Stimulated activated CD8-positive, alpha-beta memory T cell treated with anti-CD3 and anti-CD28 coated beads, Interleukin-7, amount 100 ng/mL, for 24 hours (primary cell): ENCODE measurements at places on chromosomes 2 and 18.

GRCh38 chr2:235640926-235641723 lies 147.3 kb downstream of the AGAP1 start:
- DNase-seq: no peak

DNA sequence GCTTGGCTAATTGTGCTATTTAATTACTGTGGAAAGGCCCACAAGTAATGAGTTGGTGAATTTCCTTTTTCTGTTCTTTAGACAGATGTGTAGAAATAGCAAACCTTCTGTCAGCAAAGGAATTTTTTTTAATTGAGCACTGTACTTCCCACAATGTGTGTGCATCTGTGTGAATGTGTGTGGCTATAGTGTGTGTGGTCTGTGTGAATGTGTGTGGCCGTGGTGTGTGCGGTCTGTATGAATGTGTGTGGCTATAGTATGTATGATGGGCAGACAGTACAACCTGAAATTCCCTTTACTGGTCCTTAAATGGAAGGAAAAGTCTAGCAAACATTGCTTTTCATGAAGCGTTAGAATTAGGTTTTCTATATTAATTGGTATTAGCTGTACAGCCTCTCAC lies 203.5 kb upstream of the TPO start:
- DNase-seq: no peak

- no peak for DNase-seq
Measured at GRCh38 chr2:49111456-49111855, 42.9 kb downstream of the FSHR start.

DNA sequence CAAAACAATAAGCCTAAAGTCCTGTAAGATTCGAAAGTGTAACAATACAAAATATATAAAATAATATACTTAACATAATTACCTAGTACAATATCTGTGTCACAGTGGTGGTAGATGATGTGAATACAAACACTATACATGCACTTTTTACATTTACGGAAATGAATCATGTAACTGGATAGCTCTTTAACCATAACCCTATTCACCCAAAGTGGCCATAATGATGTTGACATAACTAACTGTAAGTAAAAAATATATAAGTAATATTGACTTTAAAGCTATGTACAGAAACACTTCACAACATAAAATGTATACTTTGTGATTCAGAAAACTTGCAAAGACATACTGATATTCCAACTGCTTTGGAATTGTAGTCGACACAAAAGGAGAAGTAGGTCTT lies 616.9 kb upstream of the SLC8A1 start:
- DNase-seq: no peak

DNA sequence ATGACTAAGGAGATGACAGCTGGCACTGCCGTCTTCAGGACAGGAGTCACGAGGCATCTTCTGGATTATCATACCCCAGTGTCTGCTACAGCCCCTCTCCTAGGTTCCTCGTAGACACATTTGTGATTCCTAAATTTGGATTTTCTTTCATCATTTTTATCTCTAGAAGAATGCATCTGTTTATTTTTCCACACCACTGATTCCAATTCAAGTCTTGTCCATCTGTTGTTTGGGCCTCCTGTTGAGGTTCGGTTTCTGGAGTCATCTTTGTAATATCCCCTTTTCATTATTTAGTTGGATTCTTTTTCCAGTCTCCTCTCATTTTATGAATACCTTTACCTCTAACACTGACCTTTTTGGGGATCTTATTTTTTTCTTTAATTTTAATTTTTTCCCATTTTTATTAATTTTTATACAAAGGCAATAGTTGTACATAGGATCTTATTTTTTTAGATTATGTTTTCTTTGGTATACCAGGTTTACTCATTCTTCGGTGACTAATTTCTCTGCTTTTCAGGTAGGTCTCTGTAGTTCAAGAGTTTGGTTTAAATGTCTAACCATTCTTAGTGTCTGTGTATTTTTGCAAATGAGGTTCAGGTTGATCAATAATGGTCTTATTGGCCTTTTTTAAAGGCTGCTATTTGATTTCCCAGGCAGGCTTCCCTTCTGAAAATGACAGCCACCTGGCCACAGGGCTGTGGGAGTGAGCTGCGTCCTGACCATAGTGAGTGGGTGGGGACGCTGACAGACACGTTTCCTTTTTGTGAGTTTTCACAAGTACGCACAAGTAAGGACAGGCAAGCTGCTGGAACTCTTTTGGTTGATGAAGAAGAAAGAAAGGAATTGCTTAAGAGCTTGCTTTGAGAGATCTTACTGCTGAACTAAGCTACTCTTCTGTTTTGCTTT lies 34.5 kb downstream of the FARP2 start:
- DNase-seq: no peak

- DNase-seq: no peak
Measured at GRCh38 chr2:240387669-240388358, 47.6 kb upstream of the GPC1 start.

DNA sequence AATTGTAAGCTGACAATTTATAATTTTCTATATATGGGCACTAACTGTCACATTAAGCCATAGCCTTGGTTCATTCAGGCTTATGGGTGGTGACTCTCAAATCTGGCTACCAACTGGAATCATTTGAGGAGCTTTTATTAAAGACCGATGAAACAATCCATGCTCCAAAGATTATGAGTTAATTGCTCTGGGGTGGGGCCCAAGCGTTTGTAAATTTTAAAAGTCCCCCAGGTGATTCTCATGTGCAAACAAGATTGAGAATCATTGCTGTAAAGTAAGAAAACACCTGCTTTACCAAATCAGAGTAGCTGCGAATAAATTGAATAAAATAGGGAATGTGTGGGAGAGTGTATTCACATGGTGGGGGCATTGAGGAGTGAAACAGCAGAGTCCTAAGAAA lies 76.1 kb upstream of the RAB27B start:
- no peak for DNase-seq

GRCh38 chr18:45945669-45946068 lies 21.5 kb downstream of the EPG5 start:
- no peak for DNase-seq

DNA sequence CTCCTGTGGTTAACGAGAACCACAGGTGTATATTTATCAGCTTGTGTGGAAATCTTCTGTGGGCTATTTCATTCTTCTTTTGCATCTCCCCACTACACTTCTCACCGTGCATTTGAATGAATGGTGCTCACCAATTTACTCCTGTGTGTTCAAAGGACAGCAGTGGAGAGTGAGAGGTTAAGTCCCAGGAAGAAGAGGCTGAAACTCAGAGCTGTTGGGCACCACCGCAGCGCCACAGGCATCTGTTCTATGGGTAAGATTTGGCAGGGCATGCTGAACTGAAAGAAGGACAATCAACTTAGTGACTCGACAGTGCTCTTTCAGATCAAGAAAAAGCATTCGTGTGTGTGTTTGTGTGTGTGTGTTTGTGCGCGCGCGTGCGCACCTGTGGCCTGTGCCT lies 297.9 kb upstream of the SIX2 start:
- no peak for DNase-seq

DNA sequence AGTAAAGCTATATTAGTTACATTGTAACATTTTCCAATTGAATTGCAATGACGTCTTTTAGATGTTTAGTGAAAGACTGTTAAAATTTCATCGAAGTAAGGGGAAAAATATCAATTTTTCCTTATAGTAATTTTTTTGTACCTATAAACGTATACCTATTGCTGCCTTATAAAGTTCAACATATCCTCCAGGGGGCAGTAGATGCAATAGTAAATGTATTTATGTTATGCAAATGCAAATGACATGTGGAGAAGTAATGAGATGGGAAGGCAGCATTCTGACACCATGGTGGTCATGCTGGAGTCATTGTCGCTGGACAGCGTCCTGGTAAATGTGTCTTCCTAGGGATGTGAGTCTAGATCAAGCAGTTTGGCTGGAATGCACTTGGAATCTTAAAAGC lies 38.7 kb downstream of the MSTN start:
- DNase-seq: no peak

DNA sequence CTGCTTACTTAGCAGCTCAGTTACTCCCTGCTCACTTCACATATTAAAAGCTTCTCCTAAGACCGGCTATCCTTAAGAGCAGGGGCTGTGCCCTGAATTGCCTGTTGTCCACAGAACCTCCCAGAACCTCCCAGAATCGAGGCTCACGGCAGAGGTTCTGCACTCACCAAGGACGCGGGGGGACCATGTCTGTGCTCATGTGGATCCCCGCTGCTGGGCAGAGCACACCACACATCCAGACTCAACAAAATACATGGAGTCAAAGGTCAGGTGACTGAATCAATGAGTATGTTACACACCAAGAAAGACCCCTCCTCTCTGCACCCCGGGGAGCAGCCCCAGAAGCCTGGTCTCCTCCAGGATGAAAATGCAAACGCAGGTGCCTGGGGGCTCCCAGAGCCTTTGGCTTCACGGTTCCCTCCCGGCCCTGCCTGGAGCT lies 149.0 kb downstream of the MBP start:
- no peak for DNase-seq

DNA sequence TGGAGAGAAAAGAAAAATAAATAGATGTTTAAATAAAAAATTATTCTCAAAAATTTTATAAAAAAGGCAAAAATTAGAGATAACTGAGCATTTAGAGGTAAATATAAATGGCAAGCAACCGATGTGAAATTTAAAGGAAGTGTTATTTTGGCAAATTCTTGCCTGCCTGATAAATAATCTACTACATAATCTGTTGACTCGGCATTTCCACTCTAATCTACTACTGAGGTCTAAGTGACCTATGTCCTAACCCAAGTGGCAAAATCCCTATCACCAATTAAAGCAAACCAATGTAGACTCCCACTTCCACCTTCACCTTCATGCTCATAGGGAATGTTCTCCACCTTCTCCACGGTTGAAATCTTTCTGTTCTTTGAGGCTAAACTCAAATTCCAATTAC lies 1124.1 kb upstream of the CDH2 start:
- DNase-seq: no peak

DNA sequence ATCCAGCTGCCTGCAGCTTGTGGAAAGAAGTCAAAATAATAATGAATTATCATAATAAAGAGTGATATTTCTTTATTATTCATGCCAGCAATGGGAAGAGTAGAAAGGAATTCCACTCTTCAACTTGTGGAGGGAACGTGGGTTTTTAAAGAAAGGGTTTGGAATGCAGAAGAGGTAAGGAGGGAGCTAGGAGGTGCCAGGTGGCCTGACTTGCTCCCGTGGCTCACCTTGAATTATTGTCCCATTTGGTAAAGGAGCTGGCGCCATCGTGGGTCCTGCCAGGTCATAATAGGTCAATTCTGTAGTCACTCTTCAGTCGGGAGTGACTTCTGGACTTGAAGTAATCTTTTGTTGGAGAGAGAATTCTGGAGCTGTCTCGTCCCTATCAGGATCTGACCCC lies 95.2 kb upstream of the BARD1 start:
- DNase-seq: no peak

- DNase-seq: no peak
Measured at GRCh38 chr2:24354395-24354794, 5.9 kb downstream of the ITSN2 start.

GRCh38 chr2:67806816-67807215 lies 256.0 kb downstream of the C1D start:
- DNase-seq: no peak

DNA sequence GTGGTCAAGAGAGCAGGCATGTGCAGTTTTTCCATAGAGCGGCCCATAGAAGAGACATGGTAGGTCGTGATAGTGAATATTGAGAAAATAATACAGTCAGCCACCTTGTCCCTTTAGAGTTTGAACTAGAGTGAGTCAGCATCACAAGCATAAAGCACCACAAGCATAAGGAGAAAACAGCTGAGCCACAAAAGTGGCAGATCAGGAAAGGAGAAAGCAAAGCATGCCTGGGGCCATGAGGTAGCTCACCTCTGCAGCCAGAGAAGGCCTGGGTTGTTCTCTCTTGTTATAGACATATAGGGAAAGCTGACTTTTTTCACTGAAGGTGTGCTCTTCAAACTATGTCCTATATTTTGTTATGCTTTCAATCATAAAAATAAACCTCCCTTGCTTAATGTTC lies 879.0 kb downstream of the DSC3 start:
- DNase-seq: no peak

GRCh38 chr18:7164323-7165004 lies 46.9 kb upstream of the LAMA1 start:
- no peak for DNase-seq

- no peak for DNase-seq
Measured at GRCh38 chr2:26887151-26887550, 39.2 kb downstream of the DPYSL5 start.

DNA sequence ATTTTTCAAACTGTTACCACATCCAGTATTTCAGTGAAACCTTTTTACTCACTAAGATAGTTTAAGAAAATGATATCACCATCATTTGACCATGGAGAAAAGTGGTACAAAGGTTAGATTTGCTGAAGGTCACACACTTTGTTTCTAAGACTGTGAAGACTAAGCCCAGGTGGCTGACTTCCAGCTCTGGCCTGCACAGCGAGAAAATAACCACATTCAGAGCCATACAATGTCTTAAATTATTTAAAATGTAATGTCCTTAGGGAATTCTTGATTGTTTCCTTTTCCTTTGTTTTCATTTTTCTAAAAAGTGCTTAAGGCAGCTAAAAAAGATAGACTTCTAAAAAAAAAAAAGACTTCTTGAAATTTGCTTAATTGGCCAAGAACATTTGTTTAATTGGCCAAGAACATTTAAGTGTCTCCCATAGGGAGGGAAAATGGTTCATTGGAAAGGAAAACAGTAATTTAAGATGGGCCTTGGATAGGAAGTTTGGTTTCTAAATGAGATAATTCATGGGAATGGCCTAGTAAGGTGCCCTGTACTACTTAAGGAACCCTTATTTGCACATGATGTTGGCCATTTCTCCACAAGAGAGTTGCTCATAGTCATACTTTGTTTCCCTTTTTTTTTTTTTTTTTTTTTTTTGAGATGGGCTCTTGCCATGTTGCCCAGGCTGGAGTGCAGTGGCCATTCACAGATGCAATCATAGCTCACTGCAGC lies 45.2 kb downstream of the CYP1B1 start:
- no peak for DNase-seq

- no peak for DNase-seq
Measured at GRCh38 chr2:204116159-204116792, 179.7 kb downstream of the ICOS start.

DNA sequence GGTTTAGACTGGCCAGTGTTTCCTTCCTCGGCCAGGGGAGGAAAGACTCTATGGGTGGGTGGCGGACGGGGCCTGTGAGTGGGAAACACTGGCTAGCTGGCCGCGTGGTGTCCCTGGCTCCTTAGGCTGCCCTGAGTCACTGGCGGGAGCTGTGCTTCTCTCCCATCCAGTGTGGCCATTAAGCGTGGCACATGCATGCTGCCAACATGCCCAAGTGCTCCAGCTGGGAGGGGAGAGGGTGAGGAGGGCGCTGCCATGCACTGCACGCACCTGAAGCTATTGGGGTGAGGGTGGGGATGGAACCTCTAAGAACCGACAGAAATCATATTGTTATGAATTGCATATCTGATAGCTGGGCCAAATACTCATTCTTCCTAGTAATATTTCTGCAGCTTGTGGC lies 270.8 kb downstream of the CALCRL start:
- no peak for DNase-seq

- no peak for DNase-seq
Measured at GRCh38 chr2:27956888-27957287, 66.4 kb downstream of the BABAM2 start.
